ENCODE measurements at places on chromosomes 5 and 9. TPM values are rescaled to one million over a fixed set of nuclear protein-coding genes. Genes with fewer than 3 reads are reported as not detected.

NCS1 gene
- not detected for total RNA-seq

NPR3 gene
- total RNA-seq, result not detected

GPR150 gene
- total RNA-seq, result not detected

CFAP157 gene
- not detected for total RNA-seq

GRCh38 chr5:62486672-62487071, 74.1 kb downstream of the IPO11 start:
- no peak for DNase-seq

DNA sequence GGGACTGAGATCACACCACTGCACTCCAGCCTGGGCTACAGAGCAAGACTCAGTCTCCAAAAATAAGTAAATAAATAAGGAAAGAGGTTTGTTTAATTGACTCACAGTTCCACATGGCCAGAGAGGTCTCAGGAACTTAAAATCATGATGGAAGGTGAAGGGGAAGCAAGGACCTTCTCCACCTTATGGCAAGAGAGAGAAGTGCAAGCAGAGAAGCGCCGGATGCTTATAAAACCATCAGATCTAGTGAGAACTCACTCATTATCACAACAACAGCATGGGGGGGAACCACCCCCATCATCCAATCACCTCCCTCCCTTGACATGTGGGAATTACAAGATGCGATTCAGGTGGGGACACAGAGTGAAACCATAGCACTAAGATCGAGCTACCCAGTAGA, 22.8 kb upstream of the RGMB start:
- DNase-seq, result peak; percentile 15

DNA sequence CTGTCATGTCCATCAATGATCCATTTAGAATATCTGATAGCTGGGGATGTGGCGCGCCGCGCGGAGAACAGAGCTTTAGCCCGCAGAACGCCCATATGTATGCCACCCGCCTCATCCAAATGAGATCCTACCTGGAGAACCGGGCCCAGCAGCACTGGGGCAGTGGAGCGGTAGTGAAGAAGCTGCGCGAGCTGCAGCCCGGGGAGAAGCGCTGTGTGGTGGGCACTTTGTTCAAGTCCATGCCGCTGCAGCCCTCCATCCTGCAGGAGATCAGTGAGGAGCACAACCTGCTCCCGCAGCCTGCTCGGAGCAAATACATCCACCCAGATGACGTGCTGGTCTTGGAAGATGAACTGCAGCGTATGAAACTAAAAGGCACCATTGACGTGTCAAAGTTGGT, 313.7 kb downstream of the NR2F1-AS1 start:
- DNase-seq, result no peak

- DNase-seq, result peak; percentile 93
Observed at GRCh38 chr9:1050125-1050895, at the start of gene DMRT2. TSS of gene DMRT2 (plus strand) at chr9:1050357. CDS start at chr9:1051614, 1,257 bp downstream.

- peak; percentile 47 for DNase-seq
Observed at GRCh38 chr5:71586052-71586940, 844 bp upstream of the MCCC2 start.

DNA sequence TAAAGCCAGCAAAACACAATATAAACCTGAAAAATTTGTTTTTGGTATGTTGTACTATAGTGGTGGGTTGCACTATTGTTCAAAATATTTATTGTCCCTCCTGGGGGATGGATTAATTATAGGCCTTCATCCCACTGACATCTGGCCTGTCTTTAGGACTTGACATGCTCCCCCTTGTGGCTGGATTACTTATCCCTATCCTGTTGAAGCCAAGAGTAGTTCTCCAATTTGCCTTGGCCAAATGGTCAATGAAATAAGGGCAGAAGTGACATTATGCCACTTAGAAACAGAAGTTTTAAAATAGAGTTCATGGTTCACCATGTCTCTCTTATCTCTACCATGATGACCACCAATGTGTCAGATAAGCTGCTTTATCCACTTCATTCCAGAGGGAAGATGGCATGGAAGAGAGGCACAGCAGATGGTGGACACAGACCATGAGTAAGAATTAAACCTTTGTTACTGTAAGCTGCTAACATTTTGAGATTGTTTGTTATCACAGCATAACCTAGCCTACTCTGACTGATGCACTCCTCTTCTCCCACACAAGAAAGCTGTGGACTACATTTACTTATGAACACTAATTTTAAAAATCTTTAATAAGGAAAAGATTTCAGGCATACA, 29.2 kb upstream of the ARHGEF28 start:
- peak; percentile 38 for DNase-seq

- no peak for DNase-seq
Observed at GRCh38 chr9:18941060-18941740, 91.8 kb downstream of the SAXO1 start.

DNA sequence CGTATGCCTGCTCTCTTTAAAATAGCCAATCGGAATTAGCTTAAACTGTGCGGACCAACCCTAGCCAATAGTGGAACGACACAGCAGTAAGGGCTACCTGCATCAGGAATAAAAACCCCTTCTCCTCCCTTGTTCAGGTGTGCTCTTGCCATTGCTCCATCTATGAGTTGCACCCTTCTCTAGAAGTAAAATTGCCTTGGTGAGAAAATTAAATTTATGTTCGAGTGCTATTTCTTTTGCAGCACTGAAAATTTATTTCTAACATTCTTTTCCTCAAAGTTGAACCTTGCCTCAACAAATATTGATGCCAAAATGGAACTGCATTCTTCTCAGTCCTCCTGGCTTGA, 102.5 kb upstream of the SHB start:
- DNase-seq, result no peak

GRCh38 chr5:139105621-139106071, 92.5 kb downstream of the SIL1 start:
- DNase-seq, result no peak

DNA sequence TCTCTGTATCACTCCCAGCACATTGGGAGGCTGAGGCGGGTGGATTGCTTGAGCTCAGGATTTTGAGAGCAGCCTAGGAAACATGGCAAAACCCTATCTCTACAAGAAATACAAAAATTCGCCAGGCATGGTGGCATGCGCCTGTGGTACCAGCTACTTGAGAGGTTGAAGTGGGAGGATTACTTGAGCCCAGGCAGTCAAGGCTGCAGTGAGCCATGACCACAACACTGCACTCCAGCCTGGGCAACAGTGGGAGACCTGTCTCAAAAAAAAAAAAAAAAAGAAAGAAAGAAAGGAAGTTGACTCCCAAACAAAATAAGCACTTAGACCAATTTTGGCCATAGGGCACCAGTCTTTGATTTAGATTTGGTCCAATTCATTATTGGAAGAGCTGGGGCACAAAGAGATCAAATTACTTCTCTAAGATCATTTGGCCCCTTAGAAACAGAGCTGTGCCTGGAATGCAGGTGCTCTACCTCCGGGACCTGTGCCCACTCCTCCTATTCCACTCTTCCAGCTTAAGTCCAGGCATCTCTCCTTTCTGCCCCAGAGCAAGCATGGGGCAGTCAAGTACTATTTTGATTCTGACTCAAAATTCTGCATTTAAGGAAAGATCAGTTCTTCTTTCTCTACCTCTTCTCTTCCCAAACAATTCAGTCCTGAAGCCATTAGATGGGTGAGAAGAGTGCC, 59.0 kb downstream of the ALDH7A1 start:
- no peak for DNase-seq

Measured in OCI-LY7 (cell line).